Left cardiac atrium (tissue), 4 donors: ENCODE measurements at places on chromosomes 11 and 22.

- no peak for DNase-seq
These were observed 2.5 kb upstream of the POLD4 start for GRCh38 chr11:67355794-67356386.

- DNase-seq: no peak
These were observed 15.8 kb downstream of the NAV2 start for GRCh38 chr11:19728436-19728835.

GRCh38 chr11:88310246-88310645 is 27.3 kb downstream of the CTSC start:
- no peak for DNase-seq

DNA sequence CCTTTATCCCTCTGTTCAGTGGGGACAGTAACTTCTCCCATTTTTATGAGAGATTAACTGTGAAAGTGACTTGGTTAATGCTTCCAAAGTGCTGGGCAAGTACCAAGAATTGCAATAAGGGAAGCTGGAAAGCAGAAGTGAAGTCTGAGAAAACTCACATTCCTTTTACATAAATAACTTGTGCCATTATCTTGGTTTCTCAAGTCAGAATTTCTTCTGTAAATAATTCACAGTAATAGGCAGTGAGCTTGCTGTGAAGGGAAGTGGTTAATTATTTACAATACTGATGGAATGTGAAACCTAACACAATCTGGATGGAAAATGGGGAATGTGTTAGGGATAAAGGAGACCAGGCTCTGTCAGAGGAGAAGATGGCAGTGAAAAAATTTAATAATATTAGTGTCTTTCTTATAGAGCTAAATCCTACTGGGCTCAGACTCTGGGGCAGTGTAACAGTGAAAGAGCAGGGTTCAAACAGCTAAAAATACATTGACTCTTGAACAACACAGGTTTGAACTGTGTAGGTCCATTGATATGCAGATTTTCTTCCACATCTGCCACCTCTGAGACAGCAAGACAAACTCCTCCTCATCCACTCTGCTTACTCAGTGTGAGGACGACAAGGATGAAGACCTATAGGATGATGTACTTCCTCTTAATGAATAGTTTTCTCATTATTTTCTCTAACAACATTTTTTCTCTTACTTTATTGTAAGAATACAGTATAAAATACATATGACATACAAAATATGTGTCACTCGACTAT is 251.5 kb upstream of the ISX start:
- DNase-seq: no peak

DNA sequence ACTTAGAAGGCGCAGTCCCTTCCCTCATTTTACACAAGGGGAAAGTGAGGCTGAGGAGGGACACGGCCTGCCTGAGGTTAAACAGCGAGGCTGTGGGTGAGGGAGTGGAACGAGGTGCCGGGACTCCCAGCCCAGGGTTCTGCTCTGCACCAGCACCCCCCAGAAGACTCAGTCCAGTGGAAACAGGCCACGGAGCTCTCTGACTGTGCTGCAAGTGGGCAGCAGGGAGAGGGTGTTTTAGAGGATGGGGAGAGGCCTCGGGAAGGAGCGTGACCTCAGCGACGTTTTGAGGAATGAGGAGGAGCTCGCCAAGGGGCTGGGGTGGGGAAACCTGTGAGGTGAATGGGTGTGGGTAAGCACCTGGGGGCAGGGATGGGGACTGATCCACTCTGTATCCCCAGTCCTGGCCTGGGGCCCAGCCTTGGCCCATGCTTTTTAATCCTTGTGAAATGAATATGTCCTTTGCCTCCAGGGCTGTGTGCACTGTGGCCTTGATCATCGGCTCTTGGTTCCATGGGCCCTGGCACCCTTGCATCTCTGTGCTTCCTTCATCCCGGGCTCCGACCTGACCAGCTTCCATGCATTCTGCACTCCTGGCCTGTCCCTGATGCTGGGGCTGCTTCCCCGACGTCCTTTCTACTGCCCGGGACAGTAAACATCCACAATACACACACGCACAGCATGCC is 44.2 kb downstream of the SHISAL1 start:
- no peak for DNase-seq

DNA sequence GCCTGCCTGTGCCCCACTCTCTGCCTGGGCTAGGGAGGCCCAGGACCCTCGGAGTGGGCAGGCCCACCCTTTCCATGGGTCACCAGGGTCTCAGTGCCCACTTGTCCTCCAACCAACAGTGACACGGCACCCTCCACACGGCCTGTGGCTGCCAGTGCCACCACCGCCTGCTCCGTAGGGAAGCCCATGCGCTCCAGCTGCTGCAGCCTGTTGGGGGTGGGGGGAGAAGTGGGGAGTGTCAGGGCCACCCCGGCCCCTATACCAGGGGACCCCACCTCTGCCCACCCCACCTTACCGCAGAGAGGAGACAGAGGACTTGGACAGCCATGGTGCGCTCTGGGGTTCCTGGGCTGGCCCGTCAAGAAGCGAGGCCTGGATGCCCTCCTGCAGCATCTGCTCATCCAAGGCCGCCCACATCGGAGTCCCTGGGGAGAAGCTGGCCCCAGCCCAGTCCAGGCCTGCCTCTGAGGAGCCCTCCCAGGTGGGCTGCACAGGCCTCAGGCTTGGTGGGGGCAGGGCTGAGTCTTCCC is 7.7 kb downstream of the RHBDD3 start:
- DNase-seq: no peak

- DNase-seq: peak; percentile 7
These were observed 30.3 kb upstream of the PRR5 start for GRCh38 chr22:44671742-44672141.

- no peak for DNase-seq
These were observed 1116.0 kb downstream of the BRD1 start for GRCh38 chr22:48711669-48712068.

- DNase-seq: no peak
These were observed 8.6 kb downstream of the KCNQ1 start for GRCh38 chr11:2453436-2453835.

DNA sequence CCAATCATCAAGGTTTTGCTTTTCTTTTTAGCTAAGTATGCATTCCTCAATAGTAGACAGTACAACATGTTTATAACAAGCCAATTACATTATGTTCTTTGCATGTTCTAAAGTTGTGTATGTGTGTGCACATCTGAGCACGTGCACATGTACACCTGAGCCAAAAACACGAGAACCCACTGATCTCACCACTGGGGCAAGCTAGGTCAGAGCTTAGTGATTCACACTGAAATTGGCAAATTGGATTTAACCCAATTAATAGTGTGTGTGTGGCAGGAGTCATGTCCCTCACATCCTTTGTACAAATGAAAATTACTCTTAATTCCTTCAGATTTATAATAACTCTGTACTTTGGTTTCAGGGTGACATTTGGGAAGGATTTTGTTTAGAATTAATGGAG is 145.7 kb upstream of the TEAD1 start:
- DNase-seq: no peak

DNA sequence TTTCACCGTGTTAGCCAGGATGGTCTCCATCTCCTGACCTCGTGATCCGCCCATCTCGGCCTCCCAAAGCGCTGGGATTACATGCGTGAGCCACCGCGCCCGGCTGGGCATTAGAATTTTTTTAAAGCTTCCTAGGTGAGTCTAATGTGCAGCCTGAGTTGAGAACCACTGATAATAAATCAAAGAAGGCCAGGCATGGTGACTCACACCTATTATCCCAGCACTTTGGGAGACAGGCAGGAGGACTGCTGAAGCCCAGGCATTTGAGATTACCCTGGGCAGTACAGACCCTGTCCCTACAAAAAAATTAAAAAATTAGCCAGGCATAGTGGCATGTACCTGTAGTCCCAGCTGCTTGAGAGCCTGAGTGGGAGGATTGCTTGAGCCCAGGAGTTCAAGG is 13.7 kb downstream of the MEI1 start:
- no peak for DNase-seq

GRCh38 chr11:70873736-70874412 is 378.5 kb downstream of the SHANK2 start:
- DNase-seq: peak; percentile 37

DNA sequence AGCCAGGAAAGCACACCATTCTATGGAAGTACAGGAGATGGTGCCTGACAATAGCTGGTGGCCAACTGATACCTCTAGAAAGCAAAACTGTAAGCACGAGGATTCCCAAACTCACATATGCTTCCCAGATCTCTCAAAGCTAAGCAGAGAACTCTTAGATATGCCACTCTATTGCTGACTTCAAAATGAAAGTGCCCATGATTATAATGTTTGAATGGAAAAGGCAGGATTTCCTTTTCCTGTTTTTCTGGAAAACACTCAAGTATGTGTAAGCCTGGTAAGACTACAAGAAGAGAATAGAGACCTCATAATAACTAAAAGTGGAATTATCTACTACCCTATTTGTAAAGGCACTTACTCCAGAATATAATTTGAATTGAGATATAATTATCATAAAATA is 2.6 kb upstream of the CARD18 start:
- DNase-seq: no peak
